H1 (cell line): ENCODE measurements at places on chromosomes 6 and 20. TPM values are rescaled to one million over a fixed set of nuclear protein-coding genes. Genes with fewer than 3 reads are reported as not detected.

DNA sequence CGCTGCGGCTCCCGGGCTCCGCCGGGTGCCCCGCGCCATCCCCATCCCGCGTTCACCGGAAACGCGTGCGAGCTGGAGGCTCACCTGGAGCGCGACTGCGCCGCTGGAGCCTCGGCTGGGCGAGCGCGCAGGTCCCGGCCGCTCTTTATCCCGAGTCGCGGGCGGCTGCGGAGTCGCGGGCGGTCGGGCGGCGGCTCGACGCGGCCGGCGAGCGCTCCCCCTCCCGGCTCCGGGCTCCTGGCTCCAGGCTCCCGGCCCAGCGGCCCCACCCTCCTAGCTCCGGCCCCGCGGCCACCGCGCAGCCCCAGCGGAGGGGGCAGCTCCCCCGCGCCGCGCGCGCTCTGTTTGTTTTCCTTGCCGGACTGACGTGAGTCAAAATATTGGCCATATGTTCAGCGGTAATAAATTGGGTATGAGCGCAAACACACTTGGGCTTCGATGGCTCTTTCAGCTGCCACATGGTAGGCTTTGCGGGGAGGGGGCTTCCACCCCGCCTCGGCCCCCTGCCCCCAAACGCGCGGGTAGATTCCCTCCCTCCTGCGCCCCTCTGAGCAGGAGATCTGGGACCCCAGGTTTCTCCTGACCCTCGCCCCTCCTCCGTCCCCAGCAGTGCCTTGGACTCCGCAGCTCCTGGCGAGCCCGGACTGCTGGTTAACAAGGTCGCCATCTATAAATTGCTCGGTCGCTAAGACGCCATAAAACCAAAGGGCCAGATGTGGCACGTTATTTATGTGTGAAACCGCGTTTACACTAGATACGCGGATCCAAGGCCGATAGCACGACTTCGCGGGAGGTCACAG lies 8.8 kb upstream of the NKX2-2 start:
- H3K36me3 ChIP-seq = no peaks in the 10 kb centered on the region
- peaks cover 87% of the 10 kb centered on the region for H3K27me3 ChIP-seq
- H3K4me3 ChIP-seq = peak overlapping the region; percentile 59
- no peak overlapping the region for H3K27ac ChIP-seq
- H3K4me1 ChIP-seq = peaks cover 19% of the 10 kb centered on the region

DNA sequence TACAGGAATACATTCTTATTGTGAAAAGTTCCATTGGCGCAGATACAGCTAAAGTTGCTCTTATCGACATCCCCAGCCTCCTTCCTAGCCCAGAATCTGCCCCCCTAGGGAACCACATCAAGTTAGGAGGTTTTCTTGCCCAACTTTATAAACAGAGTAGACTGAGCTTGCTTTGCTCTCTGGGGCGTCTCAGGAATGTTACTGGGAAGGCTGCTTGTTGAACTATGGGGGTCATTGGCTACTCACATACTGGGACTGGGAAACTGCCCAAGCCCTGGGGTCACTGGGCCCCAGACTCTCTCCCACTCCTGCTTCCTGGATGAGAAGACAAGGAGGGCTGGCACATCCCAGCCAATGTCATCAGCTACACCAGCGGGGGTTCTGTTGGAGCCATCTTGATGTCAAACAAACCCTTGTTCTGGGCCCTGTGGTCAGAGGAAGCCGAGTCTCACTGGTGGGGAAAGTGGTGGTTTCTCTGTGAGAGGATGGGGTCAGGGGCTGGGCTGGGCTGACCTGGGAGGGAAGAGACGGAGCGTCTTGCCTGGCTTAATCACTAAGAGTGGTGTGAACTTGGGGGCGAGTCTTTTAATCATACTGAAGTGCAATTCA lies 26.0 kb downstream of the BPIFB4 start:
- no peak for DNase-seq
- no peaks in the 10 kb centered on the region; the same call in 1 of the 2 replicates for H3K4me1 ChIP-seq
- H3K4me3 ChIP-seq = no peak overlapping the region
- no peak overlapping the region for H3K27ac ChIP-seq

GRCh38 chr20:11072982-11073381 lies 399.2 kb upstream of the JAG1 start:
- no peaks in the 10 kb centered on the region for H3K4me1 ChIP-seq
- no peaks in the 10 kb centered on the region for H3K36me3 ChIP-seq

DNA sequence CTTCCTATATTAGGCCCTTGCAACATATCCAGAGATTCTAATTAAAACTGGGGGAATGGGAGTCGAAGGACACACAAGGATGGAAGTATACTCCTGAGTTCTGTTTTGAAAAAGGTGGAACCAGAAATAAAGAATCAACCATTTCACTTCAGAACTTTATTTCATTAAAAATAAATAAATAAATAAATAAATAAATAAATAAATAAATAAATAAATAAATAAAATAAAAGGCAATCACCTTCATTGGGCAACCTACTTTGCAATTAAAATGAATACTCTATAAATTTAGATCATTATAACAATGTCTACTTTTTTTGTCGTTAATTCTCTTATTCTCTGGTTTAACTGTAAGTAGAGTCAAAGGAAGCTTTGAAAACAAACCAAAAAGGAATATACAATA lies 25.6 kb downstream of the GPR63 start:
- H3K27me3 ChIP-seq = no peaks in the 10 kb centered on the region
- H3K4me1 ChIP-seq = no peaks in the 10 kb centered on the region
- no peak for DNase-seq
- H3K36me3 ChIP-seq = no peaks in the 10 kb centered on the region
- no peak overlapping the region for H3K4me3 ChIP-seq

DNA sequence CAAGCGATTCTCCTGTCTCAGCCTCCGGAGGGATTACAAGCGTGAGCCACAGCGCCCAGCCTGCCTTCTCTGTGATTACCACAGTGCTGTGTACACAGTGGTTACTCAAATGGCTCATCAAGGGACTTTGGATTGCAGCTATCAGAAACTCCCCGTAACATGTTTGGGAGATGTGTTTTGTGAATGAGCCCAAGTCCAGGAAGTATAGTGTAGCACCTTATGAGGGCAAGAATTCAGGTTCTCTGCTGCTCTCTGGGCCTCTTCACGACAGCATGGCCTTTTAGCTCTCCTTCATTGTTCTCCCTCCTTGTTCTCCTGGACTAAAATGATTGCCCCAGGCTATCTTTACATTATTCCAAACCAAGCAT lies 34.1 kb upstream of the RPL7L1 start:
- H3K27ac ChIP-seq = no peak overlapping the region
- H3K4me3 ChIP-seq = no peak overlapping the region
- H3K36me3 ChIP-seq = no peaks in the 10 kb centered on the region
- no peaks in the 10 kb centered on the region for H3K27me3 ChIP-seq
- no peaks in the 10 kb centered on the region for H3K4me1 ChIP-seq

Gene HUS1B
- 0.48 and 0.75 TPM in 2 replicates for total RNA-seq

Gene CTCFL
- 0.80 and 0.82 TPM in 2 replicates for total RNA-seq

Gene ZBTB24
- 20.5 and 21.0 TPM in 2 replicates for total RNA-seq

DNA sequence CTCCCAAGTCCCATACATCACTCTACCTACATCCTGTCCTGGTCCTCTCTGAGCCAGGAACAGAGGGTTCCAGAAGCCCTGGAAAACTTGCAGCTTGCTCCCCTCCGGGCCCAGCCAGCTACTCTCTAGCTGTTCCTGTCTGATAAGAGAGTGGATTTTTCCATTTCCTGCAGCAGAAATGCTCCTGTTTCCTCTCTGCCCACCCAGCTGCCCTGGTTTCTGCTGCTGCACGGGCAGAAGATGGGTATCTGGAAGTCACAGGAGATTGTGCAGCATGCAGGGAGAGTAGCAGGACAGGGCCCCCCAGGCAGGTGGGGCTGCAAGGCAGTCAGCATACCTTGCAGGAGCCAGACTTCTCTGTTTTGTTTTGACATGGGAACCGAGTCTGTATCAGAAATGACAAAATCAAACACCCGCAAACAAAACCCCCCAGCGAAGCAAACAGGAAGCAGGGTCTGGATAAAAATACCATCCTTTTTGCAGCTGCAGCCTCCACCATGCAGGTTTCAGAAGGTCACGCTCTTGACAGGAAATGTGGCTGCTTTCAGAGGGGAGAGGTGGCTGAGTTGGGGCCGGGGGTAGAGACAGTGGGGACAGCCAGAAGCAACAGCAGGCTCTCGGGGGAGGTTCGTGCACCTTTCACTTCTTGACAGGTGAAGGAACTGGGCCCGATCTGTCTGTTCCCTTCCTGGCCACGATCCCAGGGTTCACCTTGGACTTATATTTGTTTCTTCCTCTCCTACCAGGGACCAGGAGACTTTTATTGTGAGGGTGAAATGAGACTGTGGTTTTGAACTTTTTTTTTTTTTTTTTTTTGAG lies 50.8 kb upstream of the FAM83D start:
- H3K4me3 ChIP-seq = no peak overlapping the region
- H3K27me3 ChIP-seq = no peaks in the 10 kb centered on the region
- no peaks in the 10 kb centered on the region for H3K36me3 ChIP-seq
- H3K4me1 ChIP-seq = peaks cover 15% of the 10 kb centered on the region

Gene LAMA2
- total RNA-seq = 3.6 and 3.8 TPM in 2 replicates

DNA sequence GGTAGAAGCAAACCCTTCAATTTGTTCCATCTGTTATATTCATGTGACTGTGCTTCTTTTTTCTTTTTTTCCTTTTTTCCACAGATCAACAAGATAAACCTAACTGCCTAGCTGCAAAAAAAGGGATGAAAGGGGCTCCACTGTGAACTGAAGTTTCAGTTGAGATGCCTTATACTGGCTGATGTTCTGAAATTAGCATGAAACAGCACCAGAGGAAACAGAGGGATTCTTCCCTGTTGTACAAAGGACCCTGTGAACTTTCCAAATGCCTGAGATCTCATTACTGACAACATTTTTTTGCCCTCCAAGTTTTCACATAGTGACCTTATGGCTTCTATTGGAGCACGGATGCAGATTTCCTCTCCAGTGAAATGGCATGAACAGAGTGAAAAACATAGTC lies 302.7 kb upstream of the TFAP2D start:
- no peaks in the 10 kb centered on the region for H3K36me3 ChIP-seq
- no peak overlapping the region for H3K4me3 ChIP-seq
- no peak overlapping the region for H3K27ac ChIP-seq
- no peak for DNase-seq
- H3K4me1 ChIP-seq = peaks cover 2% of the 10 kb centered on the region

- no peaks in the 10 kb centered on the region for H3K27me3 ChIP-seq
- H3K4me3 ChIP-seq = no peak overlapping the region
- no peak for DNase-seq
- H3K4me1 ChIP-seq = no peaks in the 10 kb centered on the region
Measured at GRCh38 chr20:59333951-59334350, 33.5 kb downstream of the EDN3 start.

DNA sequence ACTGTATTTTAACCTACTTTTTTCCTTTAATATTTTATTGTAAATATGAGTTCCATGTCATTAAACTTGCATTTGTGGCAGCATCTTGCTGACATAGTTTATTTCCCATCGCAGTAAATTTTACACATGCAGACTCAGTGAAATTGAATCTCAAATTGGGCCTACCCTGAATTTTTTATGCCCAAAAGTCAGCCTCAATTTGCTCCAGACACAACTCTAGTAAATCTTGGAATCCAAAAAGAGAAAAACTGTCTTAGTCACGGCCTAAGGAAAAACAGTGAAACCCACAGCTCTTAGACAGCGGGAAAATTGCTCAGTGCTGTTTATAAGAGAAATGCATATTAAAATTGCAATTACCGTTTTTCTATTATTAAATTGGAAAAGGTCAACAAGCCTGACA lies 85.3 kb upstream of the PCSK2 start:
- no peaks in the 10 kb centered on the region for H3K27me3 ChIP-seq
- no peaks in the 10 kb centered on the region for H3K36me3 ChIP-seq
- no peak overlapping the region for H3K4me3 ChIP-seq
- H3K27ac ChIP-seq = no peak overlapping the region
- DNase-seq = no peak

Gene DEFB114
- not detected in 2 replicates for total RNA-seq

DNA sequence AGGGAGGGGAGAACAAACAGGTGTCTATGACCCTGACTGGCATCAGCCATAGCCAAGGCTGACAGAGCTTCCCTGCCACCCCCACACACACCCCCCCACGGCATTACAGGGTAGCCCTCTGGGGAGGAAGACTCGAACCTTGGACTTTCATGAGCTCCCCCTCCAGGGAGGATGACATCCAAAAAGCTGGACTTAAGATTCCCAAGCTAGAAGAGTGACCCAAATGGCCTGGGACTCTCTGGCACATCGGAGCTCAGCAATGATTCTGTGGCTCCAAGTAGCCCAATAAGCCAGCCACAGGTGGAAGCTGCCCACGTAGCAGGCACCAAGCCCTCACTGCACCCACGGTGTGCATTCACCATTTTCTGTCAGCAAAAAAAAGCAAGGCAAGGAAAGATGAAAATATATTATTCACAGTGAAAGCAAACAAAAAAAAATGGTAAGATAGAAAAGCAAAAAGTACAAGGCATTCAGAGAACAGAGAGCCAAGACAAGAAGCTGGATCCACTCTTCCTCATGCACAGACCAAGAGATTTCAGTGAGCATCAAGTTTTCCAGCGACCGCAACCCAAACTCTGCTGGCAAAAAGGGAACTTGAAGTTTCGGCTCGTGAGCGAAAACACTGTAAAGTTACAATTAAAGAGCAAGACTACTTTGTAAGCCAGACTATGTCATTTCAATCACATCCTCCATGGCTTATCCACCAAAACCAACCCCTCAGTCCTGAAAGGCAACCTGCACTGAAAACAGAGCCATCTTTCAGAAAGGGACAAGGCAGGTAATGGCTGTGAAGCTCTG lies 10.9 kb downstream of the JAG1 start:
- H3K36me3 ChIP-seq = peaks cover 11% of the 10 kb centered on the region
- no peak overlapping the region for H3K27ac ChIP-seq
- DNase-seq = no peak
- no peaks in the 10 kb centered on the region for H3K27me3 ChIP-seq
- peaks cover 23% of the 10 kb centered on the region for H3K4me1 ChIP-seq
- no peak overlapping the region for H3K4me3 ChIP-seq

DNA sequence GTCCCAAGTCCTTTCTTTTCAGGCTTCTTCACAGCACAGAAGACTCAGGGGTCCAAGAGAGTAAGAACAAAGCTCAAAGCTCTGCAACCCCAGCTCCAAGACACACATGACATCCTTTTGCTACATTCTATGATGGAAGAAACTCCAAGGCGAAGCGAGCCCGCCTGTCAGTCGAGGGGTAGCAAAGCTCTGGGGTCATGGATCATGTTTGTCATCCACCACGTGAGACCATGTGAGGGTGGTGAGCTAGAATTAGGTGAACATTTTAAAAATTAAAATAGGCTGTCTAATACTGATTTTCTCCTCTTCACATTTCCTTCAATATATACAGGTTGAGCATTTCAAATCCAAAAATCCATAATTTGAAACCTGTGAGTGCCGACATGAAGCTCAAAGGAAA lies 189.6 kb downstream of the TTLL2 start:
- no peak overlapping the region for H3K27ac ChIP-seq
- no peak for DNase-seq
- no peak overlapping the region for H3K4me3 ChIP-seq
- no peaks in the 10 kb centered on the region for H3K36me3 ChIP-seq

Gene MOG
- total RNA-seq = 0.31 and 0.86 TPM in 2 replicates

Gene PPP2R5D
- 52.1 and 52.4 TPM in 2 replicates for total RNA-seq

GRCh38 chr6:145214570-145214969 lies 520.8 kb downstream of the EPM2A start:
- H3K36me3 ChIP-seq = no peaks in the 10 kb centered on the region
- H3K27me3 ChIP-seq = no peaks in the 10 kb centered on the region
- no peaks in the 10 kb centered on the region for H3K4me1 ChIP-seq
- DNase-seq = no peak
- H3K4me3 ChIP-seq = no peak overlapping the region
- no peak overlapping the region for H3K27ac ChIP-seq

Gene EMILIN3
- 3.5 and 3.8 TPM in 2 replicates for total RNA-seq

GRCh38 chr6:48069280-48069679 lies 41.7 kb downstream of the PTCHD4 start:
- peaks cover 13% of the 10 kb centered on the region for H3K4me1 ChIP-seq
- peak overlapping the region; percentile 42 for H3K4me3 ChIP-seq
- H3K27ac ChIP-seq = no peak overlapping the region
- no peaks in the 10 kb centered on the region for H3K36me3 ChIP-seq
- H3K27me3 ChIP-seq = peaks cover 17% of the 10 kb centered on the region
- DNase-seq = no peak

- no peaks in the 10 kb centered on the region for H3K36me3 ChIP-seq
- H3K27me3 ChIP-seq = no peaks in the 10 kb centered on the region
Measured at GRCh38 chr6:168049277-168049676, 29.7 kb downstream of the FRMD1 start.
